Uterine smooth muscle cell (primary cell): ENCODE measurements at places on chromosomes 3 and 15. TPM values are rescaled to one million over a fixed set of nuclear protein-coding genes. Genes with fewer than 3 reads are reported as not detected.

INO80 gene
- total RNA-seq = 28.1 and 32.6 TPM in 2 replicates

AHSG gene
- not detected in 2 replicates for total RNA-seq

GPR62 gene
- total RNA-seq = 0.12 TPM in 1 of 2 replicates, not detected in the other

SYNPR gene
- not detected in 2 replicates for total RNA-seq

GRM7 gene
- total RNA-seq = under 0.01 and 0.22 TPM in 2 replicates

POLQ gene
- 6.5 and 18.6 TPM in 2 replicates for total RNA-seq

IL20RB gene
- 1.8 and 3.2 TPM in 2 replicates for total RNA-seq

RBPMS2 gene
- total RNA-seq = under 0.01 TPM in 2 replicates

CTXN2 gene
- not detected in 2 replicates for total RNA-seq

MCF2L2 gene
- total RNA-seq = 0.66 and 1.9 TPM in 2 replicates

SLC22A14 gene
- under 0.01 TPM in 1 of 2 replicates, not detected in the other for total RNA-seq

WNT7A gene
- total RNA-seq = not detected in 2 replicates

PCNP gene
- 116 and 119 TPM in 2 replicates for total RNA-seq

ISLR2 gene
- under 0.01 and 0.25 TPM in 2 replicates for total RNA-seq

POLG gene
- 95.2 and 170 TPM in 2 replicates for total RNA-seq

SLC22A13 gene
- 0.22 and 0.25 TPM in 2 replicates for total RNA-seq

CKMT1A gene
- not detected in 2 replicates for total RNA-seq

SLC28A2 gene
- not detected in 2 replicates for total RNA-seq

GPR156 gene
- total RNA-seq = 0.37 and 0.55 TPM in 2 replicates

SCAANT1 gene
- not detected in 2 replicates for total RNA-seq

CD96 gene
- not detected in 2 replicates for total RNA-seq

KBTBD13 gene
- total RNA-seq = not detected in 2 replicates

FAM81A gene
- 0.66 and 1.00 TPM in 2 replicates for total RNA-seq

KNG1 gene
- not detected in 2 replicates for total RNA-seq

CFAP100 gene
- total RNA-seq = not detected in 2 replicates
